ENCODE measurements at places on chromosomes 3 and 15.

DNA sequence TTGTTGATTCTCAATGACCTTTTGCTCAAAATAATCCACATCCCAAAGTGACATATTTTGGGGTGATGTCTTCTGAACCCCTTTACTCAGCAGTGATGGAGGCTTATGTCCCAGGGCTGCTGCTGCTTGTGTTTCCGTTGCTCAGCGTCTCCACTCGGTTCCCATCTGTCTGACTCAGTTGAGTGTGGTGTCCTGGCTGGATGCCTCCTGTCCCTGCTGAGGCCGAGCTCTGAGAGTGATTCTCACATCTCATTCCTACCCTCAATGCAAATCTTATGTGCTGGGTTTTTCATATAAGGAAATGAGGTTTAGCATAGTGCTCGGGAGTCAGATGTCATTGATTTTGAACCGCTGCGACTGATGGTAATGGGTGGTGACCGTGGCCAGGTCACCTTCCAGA lies 247.4 kb downstream of the GABRG3 start:
- DNase-seq: no peak

DNA sequence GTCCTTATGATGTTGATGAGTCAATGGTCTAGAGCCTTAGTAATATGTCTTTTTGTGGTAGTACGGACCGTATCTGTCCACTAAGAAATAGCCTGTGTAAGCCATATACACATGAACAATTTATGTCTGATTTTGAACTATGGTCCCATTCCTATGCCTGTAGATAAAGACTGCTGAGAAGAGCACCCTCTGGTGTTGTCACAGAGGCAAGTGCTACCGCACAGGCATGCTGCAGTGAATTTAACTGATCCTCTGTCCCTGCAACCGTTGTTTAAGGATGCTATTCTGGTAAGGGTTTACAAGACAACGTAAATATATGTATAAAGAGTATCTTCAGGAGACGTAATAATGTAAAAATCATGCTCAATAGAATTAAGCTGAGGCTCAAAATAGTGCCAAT lies 170.7 kb downstream of the UBE3A start:
- DNase-seq: no peak

- DNase-seq: no peak
Measured at GRCh38 chr3:64685800-64686445, 1.9 kb downstream of the ADAMTS9 start.

- DNase-seq: no peak
Measured at GRCh38 chr3:127472506-127472905, 118.0 kb downstream of the TPRA1 start.

DNA sequence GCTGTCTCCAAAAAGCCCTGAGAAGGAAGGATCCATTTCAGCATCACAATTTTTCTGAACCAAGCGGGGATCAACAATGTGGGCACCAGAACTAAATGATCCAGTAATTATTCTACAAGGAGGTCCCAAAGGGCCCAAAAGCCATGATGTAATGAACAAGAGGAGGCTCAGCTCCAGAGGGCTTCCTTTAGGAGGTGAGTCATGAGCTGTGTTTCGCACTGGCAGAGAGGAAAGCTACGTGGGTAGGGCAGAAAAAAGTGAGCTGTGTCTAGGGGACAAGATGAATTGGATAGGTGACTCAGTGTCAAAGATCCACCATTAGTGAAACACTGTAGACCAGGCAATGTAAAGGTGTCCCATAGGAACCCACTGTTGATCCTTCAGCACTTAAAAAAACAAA lies 113.4 kb downstream of the RORA start:
- DNase-seq: no peak

DNA sequence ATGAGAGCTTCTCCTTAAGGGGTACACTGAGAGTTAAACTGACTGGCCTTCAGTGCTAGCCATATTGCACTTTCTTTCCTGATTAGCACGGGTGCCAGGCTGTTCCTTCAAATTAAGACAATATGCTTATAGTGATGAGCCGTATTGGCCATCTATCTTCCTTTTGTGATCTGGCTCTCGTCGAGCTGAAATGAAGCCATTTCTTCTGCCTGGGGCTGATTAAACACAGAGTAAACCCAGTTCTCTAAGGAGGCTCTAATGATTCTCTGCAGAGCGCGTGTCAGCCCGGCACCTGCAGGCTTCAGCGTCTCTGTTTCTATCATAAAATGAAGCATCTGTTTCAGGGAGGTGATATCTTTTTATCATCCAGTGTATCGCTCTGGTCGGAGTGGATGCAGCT lies 107.5 kb upstream of the NR2F2 start:
- no peak for DNase-seq

- DNase-seq: no peak
Measured at GRCh38 chr15:92889390-92890107, 10.6 kb upstream of the CHD2 start.

DNA sequence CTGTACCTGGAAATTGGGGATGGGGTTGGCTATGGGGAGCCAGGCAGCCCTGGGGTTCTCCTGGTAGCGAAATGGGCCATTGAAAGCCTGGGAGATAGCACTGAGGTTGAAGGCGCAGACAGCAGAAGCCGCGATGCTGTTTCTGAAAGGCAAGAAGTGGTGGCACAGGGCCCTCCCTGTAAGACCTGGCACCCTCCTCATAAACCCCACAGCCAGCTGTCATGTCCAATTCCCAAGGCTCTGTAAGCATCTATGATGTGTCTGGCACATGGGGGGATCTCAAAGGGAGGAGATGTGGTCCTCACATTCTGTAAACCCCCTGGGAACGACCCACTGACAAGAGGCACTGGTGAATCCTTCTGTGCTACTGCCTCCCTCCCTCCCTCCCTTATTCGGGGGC lies 104.0 kb downstream of the SEMA5B start:
- no peak for DNase-seq

GRCh38 chr15:99052205-99052604 lies 44.6 kb upstream of the PGPEP1L start:
- DNase-seq: no peak

Measured in stimulated activated CD4-positive, alpha-beta T cell treated with anti-CD3 and anti-CD28 coated beads, Interleukin-1b, Interleukin-23, amount 100 ng/mL, for 48 hours (primary cell).